Left renal cortex interstitium (tissue), 4 donors: ENCODE measurements at places on chromosomes 6 and 20. TPM values are rescaled to one million over a fixed set of nuclear protein-coding genes. Genes with fewer than 3 reads are reported as not detected.

GRCh38 chr20:51303731-51304670 lies 238.5 kb downstream of the NFATC2 start:
- DNase-seq: no peak

DNA sequence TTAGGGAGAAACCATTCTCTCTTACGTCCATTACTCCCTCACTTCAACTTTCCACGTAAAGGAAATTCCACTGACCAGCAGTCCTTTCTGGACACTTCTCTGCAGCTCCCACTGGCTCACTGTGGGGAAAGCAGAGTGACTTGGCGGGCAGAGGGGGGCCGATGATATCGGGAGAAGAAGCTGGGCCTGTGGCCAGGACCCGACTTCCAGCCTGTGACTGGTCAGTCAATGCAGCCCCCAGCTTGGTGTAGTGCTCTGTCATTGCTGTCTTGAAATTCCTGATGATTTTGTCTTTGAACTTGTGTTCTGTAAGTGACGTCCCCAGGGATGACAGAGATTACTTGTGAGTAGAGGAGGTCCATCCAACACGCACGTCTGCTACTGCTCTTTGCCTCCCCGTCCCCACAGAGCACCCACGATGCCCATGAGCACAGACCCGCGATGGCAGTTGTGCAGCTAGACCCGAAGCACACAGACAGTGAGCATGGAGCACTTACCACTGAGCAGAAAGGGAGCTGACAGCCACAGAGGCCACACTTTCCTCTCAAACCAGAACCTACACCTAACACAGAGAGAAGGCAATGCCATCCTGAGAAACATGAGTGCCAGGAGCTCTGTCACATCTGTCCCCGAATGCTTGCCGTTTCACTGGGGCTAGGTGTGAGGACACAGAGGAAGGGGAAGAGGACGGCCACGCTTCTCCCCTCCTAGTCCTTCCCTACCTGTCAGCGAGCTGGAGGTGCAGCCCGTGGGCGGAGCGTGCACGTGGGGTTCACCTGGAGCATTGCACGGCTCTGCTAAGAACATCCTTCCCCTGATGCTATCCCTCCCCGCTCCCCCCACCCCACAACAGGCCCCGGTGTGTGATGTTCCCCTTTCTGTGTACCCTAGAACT lies 25.7 kb downstream of the DACT2 start:
- DNase-seq: no peak

Gene ARMH2
- polyA plus RNA-seq: not detected

- no peak for DNase-seq
Measured at GRCh38 chr6:25250878-25251277, 28.3 kb upstream of the CARMIL1 start.

- DNase-seq: no peak
Measured at GRCh38 chr6:158610319-158610968, 34.1 kb downstream of the DYNLT1 start.

Gene CENPW
- polyA plus RNA-seq: 30.0 TPM

Gene TBC1D32
- 12.9 TPM for polyA plus RNA-seq

DNA sequence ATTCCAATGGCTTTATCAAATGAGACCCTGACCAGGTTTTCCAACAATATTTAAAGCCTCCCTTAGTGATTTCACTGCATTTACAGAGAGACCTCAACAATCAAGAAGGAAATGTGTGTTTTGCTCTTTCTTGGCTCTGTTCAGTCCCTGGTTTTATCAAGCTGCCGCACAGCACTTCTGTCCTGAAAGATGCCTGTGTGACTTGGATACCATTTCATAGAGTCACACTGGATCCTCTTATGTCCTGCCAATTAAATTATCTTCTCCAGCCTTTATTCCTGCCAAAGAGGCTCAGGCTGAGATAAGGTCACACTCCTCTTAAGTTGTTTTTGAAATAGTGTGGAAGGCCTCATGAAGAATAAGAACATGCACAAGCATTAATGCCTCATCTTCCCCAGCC lies 197.0 kb upstream of the RNF217 start:
- no peak for DNase-seq

DNA sequence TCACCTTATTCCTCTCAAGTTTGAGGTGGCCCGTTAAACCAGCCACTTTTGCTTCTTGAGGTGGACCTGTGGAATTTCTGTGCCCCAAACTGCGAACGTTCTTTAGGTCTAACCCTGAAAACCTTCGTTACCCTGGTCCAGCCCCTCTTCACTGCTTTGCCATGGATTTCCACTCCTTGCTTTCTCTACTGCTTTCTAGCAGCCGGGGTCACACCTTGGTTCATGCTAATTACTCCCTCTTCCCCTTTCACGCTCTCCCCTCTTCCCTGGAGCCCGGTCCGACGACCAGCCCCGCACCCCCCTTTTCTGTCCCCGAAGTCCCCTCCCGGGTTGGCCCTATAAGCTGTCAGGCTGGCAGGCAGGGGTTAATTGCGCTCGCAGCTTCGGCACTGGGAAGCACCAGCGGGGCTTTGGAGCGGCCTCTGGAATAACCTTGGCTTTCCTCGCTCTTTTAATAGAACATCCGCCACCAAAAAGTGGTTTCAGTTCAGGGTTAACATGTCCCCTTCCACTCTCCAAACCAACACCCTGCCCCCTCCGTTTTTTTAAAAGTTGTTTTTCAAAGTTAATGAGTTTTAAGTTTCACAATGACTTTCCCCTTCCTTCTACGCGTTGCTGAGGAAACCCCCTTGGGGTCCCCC lies 1.4 kb upstream of the HIVEP1 start:
- no peak for DNase-seq

DNA sequence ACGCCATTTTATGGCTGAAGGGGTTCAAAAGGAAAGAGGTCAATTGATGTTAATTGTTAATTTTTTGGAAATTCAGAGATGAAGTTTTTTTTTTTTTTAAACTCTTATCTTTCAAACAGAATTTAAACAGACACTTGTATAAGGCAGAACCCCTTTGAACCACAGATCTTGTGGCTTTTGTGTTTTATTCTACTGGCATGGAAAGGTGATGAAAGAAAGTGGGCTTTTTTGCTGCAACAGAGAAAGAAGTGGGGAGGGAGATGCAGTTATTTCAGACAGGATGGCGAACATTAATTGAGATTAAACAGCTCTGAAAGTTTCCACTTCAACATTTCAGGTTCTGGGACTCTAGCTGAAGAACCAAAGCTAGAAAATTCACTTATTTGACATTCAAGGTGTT lies 200.9 kb downstream of the GJA10 start:
- DNase-seq: no peak

Gene PPIL6
- polyA plus RNA-seq: 18.4 TPM
